ENCODE measurements at places on chromosomes 6 and 20.
A peak's percentile ranks its signal among the peaks of the same experiment; 100 is the strongest.

DNA sequence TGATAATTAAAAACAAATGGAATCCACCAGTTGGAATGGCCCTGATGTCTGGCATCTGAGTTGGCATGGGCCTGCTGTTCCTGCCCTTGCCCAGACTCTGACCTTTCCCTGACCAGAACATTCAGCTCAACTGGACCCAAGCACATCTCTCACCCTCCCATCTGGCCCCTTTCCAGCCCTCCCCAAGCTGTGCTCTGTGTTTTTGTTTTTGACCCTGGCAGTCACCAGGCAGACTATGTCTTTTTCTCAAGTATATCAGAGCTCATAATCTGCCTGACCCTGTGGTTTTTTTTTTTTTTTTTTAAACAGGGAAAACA lies 117.6 kb downstream of the TRDN start:
- DNase-seq: no peak

- no peak for DNase-seq
Observed at GRCh38 chr20:19251958-19252357, 39.5 kb downstream of the SLC24A3 start.

DNA sequence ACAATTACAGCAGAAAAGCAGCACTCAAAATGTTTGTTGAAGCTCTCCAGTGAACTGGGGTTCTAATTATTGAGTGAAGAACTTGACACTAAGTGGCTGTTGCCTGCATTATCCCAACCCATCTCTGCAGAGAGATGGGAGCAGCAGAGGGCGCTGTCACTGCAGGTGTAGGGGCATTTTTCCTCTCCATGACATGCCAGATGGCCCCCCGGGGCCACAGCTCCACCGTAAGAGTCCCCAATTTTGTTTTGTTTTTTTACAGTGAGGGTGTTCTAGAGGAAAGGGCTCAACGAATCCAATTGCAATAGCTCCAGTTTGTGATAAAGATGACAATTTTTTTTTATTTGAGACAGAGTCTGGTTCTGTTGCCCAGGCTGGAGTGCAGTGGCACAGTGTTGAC lies 1.9 kb upstream of the FUCA2 start:
- peak; percentile 62 for DNase-seq

DNA sequence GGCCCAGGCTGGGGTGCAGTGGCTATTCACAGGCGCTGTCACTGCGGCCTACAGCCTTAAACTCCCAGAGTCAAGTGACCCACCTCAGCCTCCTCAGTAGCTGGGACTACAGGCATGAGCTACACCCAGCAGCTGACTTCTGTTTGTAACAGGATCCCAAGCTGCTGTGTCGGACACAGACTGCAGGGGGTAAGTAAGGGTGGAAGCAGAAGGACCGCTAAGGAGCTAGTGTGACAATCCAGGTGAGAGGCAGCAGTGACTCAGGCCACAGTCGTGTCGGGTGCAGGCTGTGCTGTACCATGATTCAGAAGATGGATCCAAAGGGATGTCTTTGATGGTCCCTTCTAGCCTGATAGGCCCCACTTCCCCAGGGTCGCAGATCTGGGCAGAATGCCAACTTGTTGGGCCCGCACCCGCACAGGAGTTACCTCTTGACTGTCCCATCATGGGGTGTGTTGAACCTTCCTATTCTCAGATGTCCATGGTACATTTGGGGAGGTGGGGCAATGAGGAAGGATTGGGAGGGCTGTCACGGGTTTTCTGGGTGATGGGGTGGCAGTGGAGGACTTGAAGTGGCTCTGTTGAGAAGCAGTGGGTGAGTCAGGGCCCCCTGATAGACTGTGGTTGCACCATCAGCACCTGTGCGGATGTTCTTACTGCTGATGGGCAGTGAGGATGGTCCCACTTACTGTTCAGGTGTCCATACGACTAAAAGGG lies 25.3 kb downstream of the AAR2 start:
- DNase-seq: no peak

DNA sequence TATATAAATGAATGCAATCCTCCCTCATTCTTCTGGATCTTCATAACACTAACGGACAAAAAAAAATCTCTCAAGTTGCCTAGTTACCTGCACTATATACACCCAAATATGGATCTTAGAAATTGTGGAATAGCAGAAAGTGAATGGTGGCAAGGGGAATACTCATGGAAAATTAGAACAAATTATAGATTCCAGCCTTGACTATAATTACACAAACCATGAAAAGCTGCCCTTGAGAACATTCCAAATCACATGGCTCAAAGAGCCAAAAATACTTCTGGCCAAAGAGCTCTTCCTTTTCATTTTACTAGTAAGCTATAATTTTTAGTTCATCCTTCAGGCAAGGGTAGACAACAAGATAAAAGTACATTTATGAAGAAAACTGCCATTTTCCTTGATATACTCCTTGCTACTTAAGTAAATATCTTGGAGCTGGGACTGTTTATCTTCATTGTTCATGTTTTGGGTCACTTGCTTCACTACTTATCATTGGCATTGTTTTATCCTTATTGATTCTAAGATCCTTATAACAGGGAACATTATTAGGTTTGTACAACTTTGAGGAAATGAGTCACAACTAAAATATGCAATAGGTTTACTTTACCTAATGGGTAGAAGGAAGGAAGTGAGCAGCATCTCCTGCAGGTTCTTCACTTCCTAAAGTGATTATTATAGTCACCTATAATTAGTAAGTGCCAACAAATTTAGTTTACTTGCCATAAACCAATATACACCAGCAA lies 6.4 kb upstream of the MTRES1 start:
- DNase-seq: no peak

GRCh38 chr6:26401389-26401986 lies 587 bp upstream of the BTN3A1 start:
- DNase-seq: no peak

DNA sequence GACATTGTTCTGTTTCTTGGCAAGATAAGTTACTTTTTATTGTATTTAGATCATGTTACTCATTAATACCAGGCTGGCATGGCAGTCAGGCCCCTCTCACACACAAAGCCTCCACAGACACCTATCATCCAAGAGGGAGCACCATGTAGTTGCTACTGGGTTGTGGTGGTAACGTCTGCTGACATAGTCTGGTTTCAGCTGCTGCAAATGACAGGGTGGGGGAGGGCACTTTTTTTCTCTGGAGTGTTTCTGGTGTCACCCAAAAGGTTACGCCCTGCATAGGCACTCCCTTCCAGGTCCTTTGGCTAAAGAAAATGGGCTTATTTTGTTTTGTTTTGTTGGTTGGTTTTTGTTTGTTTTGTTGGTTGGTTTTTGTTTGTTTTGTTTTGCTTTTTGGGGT lies 236.4 kb upstream of the RIMS1 start:
- no peak for DNase-seq

DNA sequence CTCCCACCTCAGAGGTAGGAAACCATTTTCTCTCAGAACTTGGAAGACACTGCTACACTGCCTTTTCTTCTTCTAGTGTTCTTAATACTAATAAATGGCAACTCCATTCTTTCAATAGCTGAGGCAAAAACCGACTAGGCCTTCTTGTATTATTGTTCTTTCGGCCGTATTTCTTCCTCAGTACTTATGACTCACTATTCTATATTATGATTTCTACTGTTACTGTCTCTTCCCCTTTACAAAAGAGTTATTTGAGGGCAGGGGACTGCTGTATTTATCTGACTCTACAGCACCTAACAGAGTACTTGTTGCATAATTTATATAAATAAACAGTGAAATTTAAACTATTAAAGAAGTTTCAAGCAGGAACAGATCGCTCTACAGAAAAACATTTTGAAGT lies 3.1 kb downstream of the DNAAF9 start:
- DNase-seq: no peak

DNA sequence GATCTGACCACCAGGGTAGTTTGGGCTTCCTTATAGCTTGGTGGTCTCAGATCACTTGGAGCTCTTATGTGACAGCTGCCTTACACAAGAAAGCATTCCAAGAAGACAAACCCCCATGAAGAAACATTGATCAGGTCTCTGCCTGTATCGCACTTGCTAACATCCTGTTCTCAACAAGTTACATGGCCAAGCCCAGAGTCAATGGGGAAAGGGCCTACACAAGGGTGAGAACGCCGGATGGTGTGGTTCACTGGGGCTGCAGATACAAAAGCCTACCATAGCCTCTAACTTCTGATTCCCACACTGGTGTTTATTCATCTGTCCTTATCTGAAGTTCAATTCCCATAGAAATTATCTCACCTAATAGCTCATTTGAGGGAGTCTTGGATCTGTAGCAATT lies 235.5 kb downstream of the SYNDIG1 start:
- no peak for DNase-seq

DNA sequence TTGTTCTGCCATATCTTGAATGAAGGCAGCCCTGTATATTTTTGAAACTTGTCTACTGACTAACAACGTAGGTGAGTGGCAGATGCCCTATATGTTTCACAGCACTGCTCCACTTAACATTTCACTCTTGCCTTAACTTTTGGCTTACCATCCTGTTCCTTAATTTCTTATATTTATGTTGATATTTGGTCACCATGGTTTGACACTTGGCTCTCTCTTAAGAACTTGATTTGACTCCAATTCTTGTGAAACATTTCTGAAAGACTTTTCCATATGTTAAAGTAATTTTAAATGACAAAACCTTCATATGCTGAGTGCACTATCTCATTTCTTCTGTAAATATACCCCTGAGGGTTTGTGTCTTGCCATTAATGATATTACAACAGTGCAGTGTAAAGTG lies 434.3 kb upstream of the IMPG1 start:
- no peak for DNase-seq

DNA sequence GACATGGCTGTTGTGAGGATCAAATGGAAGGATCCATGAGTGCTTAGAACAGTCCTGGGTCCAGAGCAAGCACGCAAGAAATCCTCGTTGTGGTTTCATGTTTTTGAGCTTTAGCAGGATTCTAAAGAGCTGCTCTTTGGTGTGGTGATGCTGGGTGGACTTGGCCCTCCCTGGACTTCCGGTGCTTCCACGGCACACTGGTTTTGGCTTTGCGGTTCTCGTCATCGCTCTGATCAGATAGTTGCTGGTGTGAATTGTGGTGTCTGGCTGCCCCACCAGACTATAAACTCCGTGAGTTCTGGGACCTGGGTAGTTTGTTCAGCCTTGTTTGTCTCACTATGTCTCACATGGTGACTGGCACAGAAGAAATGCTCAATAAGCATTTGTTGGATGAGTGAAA lies 3.3 kb downstream of the HNF4A start:
- no peak for DNase-seq

- no peak for DNase-seq
Observed at GRCh38 chr6:148085631-148086331, 256.9 kb upstream of the SASH1 start.

DNA sequence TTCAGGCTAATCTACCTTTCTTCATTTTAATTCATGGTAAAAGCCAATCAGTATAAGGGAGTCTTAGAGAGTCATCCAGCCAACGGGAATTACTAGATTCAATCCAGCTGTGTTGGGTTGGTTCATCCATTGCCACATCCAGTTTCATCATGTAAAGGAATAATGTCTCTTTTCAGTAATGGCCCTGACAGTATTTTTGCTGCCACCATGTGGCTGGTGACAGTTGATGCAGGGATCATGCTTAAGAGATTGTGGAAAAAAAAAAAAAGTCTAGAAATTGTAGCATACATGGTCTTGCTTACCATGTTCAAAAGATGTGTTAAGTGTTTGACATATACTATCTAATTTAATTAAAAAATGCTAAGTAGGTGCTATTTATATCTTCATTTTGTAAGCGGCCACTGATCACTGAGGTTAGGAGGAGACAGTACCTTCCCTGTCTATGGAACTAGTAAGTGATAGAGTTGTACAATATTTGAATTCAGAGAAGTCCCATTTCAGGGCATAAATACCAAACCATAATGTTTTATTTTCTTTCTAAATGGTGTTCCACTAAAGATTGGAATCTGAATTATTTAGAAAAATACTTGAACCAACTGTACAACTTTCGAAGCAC lies 135.9 kb downstream of the KHDRBS2 start:
- DNase-seq: no peak

DNA sequence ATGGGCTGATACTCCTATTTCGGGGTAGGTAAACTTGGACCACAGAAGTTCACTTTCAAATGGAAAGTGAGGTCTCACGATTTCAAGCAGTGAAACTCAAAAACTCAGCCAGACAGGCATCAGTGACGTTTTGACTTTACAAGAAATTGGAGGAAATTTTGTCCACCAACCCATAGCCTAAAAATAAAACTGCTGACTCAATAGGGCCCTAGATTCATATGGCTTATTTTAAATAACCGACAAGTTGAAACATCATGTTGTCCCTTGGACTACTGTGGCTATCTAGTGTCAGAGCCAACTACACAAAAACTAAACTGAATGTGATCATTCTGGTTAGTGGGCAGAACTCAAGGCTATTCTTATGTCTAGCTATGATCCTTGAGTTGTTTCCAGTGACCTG lies 486.3 kb downstream of the GRIK2 start:
- no peak for DNase-seq

GRCh38 chr20:51054233-51054632 lies 31.3 kb upstream of the KCNG1 start:
- DNase-seq: no peak

GRCh38 chr6:168101590-168102314 lies 22.7 kb upstream of the FRMD1 start:
- DNase-seq: no peak

DNA sequence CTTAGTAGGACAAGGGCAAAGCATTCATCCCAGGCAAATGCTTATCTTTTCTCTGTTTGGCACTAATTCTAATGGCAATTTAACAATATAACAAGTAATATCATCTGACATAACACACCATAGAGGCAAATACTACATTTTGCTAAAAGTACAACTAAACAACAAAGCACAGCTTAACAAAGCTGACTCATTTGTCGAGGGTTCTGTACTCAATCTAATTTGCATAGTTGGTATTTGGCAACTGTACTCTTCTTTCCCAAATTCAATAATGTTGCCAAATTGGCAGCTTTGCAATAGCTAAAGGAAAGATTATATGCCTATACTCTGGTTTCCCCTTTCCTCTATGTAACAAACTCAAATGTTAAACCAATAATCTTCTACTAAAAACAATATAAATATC lies 461.0 kb downstream of the PKHD1 start:
- no peak for DNase-seq

DNA sequence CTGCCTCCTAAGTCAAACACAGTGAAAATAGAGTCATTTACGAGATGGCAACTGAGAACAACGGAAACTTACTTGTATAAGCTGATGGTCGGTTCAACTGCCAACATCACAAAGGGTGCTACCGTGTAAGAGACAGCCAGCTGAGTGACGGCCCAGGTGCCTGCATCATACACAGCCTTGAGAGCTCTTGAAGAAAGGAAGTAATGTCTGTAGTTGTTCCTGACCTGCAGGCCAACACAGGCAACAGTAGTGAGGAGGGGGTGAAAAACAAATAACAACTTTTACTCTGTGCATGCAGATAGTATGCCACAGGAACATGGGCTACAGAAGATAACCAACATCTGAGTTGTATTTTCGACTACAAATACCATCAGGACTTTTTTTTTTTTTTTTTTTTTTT lies 102.7 kb downstream of the MBOAT1 start:
- DNase-seq: no peak

DNA sequence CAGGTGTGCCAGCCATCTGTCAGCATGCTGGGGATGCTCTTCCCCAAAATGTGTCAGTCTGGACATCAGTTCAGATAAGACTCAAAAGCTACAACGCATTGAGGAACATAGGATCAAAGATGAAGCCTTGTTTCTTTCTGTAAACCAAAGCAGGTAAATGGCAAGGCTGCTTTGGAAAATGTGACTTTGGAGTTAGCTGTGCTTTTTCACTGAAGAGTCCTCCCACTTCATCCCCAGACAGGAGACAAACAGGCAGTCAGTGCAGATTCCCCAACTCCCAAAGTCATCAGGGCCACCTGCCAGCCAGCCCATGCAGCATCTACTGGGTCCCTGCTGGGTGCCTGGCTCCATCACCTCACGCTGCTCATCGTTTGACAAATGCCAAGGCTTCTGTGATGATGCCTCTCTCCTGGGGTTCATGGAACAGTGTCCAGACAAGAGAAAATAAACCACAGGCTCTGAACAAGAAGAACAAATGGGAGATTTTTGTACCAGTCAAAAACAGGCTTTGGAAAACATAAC lies 205.0 kb upstream of the BTBD3 start:
- DNase-seq: no peak

All from activated CD4-positive, alpha-beta T cell treated with anti-CD3 and anti-CD28 coated beads for 48 hours (primary cell).